CD4-positive, CD25-positive, alpha-beta regulatory T cell (primary cell): ENCODE measurements at places on chromosomes 1 and 21.

GRCh38 chr1:2384941-2385481 lies 6.3 kb downstream of the MORN1 start:
- no peak for DNase-seq

- no peak for DNase-seq
Measured at GRCh38 chr21:45285266-45285931, 2.3 kb downstream of the POFUT2 start.

DNA sequence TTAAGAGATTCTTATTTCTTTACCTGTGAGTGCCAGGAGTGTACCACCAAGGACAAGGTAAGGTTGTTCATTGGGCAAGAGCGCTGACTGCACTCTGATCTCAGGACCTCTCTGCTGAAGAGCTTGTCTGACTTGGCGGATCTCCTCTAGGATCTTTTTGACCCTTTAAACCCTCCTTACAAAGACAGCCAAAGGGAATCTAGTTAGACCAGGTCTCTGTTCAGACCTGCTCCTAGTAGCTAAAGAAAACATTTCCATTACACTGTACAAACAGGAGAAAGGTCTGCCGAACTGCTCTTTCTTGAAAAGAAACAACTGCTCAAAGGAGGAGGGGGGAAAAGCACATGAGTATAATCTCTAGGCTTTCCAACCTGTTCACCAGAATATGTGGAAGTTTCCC lies 49.3 kb downstream of the SMYD2 start:
- DNase-seq = no peak

GRCh38 chr1:45545553-45546310 lies 4.9 kb upstream of the AKR1A1 start:
- DNase-seq = no peak

DNA sequence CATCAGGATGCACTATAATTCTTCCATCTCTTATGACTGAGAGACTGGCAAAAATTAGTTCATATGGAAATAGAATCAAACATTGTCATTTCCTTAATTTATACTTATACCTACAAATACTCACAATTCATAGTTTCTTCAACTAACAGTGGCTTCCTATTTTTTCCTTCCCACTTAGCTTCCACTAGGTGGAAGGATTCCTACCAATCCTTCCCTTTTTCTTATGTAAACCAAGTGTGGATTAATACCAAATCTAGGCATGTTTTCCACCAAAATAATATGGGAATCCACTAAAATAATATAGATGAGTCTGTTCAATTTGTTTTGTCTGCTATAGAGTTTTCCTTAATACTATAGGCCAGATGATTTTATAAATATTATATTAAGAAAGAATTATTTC lies 1537.1 kb downstream of the PLA2G4A start:
- no peak for DNase-seq

DNA sequence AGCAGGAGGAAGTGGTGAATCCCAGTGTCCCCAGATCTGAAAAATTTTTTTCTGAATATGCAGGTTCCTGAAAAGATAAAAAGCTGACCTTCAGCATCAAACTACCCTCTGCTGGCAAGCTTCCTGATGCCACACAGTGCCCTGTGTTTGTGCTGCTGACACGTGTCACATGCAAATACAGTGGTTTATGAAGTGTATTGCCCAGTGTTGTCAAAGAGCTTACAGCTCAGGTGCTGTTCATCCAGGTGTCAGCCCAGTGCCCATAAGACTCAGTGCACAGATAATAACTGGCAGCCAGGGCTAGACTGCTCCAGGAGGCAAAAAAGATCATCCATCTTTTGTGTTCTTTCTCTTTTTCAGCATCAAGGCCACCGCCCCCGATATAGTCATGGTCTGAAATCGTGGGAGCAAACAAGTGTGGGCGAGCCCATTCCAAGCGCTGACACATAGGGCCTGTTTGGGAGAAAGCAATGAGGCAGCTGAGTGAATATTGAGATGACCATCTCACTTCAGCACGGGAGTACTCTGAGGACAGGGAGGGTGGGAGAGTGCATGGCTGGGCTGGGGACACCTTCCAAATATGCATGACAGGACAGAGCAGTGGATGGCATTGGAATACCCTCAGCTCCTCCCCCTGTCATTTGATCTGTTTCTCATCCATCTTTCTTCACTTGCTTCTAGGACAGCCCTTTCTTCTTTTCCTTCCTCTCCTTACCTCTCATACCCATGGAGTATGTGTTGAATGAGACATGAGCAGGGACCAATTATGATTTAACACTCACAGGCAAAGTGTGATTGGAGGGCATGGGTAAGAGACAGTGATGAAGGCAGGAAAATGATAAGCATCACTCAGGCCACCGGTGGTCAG lies 6.4 kb upstream of the KCNK1 start:
- no peak for DNase-seq

DNA sequence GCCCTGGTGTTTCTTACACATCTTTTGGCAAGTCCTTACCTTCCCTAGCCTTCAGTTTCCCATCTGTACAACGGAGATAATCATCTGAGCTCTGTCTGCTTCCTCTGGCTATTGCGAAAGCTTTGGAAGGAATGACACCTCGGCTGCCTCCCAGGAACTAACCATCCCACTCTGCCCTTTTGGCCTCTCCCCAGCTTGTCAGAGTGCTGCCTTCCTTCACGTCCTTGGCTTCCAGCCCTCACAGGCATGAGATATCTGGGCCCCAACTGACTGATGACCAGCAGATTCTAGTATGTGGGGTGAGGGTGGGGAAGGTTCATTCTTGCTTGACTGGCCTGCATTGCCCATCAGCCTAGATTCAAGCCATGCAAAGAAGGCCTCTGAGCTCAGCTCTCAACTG lies 253.1 kb upstream of the FGGY start:
- DNase-seq = no peak

- peak; percentile 54 for DNase-seq
Measured at GRCh38 chr1:205430696-205431305, 8.9 kb upstream of the LEMD1 start.

- no peak for DNase-seq
Measured at GRCh38 chr1:91687452-91687851, 186.8 kb downstream of the CDC7 start.

DNA sequence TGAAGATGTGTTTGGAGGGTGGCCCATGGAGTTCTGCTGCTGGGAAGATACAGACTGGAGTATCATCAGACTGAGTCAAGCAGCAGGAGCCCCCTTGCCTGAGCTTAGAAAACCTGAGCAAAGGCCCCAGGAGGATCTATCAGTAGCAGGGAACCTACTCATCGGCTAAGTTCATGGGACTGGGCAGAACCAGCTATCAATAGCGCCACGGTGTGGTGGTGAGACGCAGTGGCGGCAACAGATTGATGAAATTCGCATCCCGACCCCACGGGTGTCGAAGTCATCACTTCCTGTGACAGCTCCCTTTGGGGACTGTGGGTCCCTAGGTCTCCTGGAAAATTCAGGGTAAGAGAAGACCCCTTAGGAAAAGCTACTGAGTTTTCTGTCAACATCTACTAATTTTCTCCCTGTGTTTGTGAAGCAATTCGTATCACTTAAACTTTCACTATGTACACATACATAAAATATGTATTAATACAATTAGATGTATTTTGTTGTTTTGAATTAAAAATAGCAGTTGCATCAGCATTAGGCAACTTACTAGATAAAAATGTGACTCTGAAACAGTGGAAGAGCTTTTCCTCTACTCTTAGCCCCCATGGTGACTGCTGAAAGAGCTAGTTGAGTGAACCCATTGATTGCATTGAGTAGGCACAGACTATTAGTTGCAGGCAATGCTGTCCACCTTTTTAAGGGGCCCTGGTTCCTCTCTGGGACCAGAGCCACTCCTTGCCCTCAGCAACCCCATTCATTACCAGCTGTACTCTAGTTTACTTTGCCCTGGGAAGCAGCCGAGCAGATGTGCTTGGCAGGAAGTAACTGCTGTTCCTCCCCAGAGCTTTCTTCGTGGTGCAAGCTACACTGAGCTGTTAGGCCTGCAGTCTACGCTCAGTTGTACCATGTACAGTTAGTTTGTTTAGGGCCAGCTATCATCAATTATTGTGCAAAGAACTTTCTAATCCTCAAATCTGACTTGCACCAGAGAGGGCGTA lies 7.3 kb upstream of the CACNA1S start:
- DNase-seq = no peak

DNA sequence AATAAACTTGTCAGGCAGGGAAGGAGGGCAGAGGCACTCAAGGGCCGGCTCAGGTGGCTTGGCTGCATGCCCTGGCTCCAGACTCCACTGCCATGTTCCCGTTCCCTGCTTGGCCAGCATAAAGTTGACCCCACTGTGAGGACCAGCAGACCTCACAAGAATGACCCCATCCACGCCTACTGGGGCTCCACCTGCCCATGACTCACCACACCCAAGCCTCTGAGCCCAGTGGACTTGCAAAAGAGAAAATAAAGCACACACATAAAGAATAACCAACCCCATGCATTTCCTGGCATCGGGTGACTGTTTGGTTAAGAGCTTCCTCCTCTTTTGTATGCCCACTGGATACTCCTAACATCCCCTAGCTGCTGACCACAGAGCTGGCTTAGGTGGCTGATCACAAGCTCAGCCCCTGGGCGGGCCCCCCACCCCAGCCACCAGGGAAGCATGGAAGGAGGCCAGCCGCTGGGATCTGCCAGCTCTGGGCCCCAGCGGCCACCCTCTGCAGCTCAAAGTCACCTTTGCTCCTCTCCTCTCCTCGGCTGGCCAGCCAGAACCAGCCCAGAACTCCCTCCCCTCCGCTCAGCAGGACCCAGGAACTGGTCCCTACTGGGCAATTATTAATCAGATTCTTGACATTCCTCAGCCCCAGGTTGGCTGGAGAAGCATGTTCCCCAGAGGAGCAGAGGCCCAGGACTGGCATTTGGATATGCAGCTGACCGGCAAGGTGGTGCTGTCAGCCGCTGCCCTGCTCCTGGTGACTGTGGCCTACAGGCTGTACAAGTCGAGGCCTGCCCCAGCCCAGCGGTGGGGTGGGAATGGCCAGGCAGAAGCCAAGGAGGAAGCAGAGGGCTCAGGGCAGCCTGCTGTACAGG lies at the start of gene KLHDC7A:
KLHDC7A (plus strand) TSS at position 616 of the 875 bp plus-strand sequence; CDS start at position 668, 52 bp downstream.
- DNase-seq = no peak

DNA sequence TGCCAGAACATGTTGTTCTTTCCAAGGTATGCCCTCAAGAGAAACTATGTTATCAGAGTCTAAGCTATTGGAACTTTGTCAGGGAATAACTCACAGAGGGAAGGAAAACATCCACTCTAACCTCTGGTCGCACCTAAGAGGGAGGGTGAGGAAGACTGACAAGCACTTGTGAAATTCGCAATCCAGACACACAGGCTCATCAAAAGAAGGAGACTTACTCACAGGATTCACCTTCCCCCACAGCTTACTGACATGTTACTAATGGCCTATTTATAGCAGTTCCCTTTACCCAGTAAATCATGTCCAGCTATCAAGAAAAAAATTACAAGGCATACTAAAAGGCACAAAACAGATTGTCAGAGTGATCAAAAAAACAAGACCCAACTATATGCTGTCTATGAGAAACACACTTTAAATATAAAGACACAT lies 36.9 kb downstream of the WDR64 start:
- no peak for DNase-seq

DNA sequence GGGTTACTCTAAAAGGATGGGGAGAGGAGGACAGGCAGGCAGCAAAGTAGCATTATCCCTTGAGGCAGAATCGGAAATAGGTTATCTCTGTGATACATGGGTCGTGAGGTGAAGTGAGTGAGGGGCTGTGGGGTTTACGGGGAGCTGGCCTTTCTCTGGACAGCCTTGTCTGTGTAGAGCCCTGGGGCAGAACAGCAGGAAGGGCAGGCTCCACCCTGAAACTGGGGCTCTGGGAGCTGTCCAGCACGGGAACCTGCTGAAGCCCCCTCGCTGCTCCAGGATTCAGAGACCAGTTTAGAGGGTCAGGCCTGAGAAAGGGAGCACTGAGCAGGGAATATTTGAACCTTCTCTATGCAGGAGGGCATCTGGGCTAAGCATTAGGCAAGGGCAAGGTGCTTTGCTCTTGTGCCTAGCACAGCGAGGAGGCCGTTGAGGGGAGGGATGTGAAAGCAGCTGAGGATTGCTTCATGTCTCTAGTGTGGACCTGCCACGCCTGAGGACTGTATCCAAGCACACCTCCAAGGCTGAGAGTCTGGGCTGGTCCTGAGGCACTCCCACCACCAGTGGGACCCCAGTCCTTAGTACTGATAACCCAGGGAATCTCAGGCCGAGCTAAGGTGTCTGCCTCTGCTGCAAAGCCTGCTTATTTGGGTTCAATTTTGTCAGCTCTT lies 55.8 kb downstream of the NAV1 start:
- DNase-seq = no peak

GRCh38 chr1:61642475-61643232 lies 82.3 kb downstream of the TM2D1 start:
- DNase-seq = no peak

GRCh38 chr1:246417813-246418564 lies 89.1 kb downstream of the SMYD3 start:
- DNase-seq = no peak

- DNase-seq = no peak
Measured at GRCh38 chr1:175272361-175272760, 79.8 kb upstream of the KIAA0040 start.

GRCh38 chr1:240244968-240245628 lies 153.4 kb downstream of the FMN2 start:
- no peak for DNase-seq
